ENCODE measurements at places on chromosomes 7 and 10. TPM values are rescaled to one million over a fixed set of nuclear protein-coding genes. Genes with fewer than 3 reads are reported as not detected.

CHAT gene
- total RNA-seq: not detected

HACD1 gene
- total RNA-seq: 17.4 TPM

DYNC1I1 gene
- 2.2 TPM for total RNA-seq

BAZ1B gene
- total RNA-seq: 57.2 TPM

ANKRD22 gene
- total RNA-seq: not detected

SFRP5 gene
- total RNA-seq: not detected

GRCh38 chr10:70563230-70563629, 39.3 kb downstream of the PRF1 start:
- DNase-seq: no peak

DNA sequence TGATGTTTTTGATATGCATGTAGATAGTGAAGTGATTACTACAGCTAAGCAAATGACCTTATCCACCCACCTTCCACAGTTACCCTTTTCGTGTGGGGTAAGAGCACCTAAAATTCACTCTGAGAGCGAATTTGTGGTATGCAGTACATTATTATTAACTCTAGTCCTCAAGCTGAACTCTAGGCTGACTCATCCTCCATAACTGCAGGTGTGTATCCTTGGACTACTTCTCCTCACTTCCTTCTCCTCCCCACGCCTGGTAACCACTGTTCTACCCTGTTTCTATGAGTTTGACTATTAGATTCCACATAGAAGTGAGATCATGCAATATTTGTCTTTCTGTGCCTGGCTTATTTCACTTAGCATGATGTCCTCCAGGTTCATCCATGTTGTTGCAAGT, 484.6 kb downstream of the GATA3 start:
- no peak for DNase-seq

DNA sequence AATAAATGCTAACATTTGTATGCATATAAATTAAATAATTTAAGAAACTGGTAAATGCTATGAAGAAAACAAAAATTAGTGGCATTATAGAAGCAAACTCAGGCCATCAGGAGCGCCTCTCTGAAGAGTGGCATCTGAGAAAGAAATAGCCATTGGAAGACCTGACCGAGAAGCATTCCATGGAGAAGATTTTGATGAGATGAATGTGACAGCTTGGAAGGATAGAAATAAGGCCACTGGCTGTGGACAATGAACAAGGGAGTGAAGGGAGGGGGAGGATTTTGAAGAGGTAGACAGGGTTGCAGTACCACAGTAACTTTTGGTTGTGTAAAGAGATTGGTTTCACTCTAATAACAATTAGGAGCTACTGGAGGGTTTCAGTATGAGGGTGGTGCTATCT, 436.7 kb downstream of the CCSER2 start:
- DNase-seq: no peak

- no peak for DNase-seq
Observed at GRCh38 chr7:74256491-74257408, 2.6 kb upstream of the RFC2 start.

DNA sequence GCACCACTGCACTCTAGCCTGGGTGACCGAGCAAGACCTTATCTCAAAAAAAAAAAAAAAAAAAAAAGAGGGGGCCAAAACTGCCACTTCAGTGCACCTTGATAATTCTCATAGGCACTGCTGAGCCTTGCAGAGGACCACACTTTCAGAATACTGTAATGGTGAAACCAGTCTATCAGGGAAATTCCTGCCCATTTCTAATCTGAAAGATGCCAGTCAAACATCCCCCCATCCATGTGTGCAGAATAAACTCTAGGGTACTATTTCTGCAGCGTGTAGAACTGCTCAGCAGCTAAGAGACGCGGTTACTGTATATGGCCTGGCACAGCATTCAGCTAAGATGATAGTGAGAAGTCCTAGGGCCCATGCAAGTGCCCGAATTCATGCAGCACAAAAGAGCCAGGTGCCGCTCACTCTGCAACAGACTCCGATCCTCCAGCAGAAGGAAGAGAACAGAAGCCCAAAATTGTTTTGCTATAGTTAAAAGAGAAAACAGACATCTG, 286.8 kb upstream of the KLF14 start:
- DNase-seq: no peak

DNA sequence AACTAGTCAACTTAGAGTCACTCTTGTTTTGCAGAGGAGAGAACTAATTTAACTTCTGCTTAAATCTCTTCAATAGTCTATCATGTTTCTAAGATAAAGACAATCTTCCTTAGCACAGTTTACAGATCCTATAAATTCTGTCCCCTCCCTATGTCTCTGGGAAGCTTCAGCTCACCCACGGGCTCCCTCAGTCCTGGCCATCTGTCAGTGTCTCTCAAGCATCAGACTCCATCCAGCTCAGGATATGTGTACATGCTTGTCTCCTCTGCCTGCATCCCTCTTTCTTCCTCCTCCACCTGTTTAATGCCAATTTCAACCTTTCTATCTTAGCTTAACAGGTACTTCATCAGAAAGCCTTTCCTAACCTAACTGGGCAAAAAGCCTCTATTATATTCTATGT, 177.1 kb upstream of the PTER start:
- no peak for DNase-seq

DNA sequence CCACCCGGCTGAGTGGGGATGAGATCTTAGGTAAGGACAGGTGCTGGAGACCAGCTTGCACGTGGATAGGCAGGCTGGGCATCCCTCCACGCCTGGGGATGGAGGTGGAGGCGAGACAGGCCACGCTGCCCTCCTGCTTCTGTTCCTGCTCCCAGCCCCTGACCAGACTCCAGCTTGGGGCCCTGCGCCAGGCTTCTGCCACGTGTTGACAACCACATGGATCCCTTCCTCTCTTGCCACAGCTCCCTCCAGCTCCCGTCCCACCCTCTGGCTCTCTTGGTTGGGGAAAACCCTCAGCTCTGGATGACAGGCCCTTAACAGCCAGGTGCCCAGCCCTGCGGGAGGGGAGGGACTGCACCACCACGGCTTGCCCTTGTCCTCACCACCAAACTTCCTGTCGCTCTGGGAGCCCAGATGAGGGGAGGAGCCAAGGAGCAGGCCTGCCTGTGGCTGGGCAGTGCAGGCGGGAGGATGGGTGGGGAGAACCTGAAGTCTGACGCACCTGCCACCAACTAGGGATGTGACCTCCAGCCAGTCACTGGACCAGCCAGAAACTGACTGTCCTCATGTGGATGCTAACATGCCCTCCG, 36.0 kb downstream of the KCNH2 start:
- no peak for DNase-seq

DNA sequence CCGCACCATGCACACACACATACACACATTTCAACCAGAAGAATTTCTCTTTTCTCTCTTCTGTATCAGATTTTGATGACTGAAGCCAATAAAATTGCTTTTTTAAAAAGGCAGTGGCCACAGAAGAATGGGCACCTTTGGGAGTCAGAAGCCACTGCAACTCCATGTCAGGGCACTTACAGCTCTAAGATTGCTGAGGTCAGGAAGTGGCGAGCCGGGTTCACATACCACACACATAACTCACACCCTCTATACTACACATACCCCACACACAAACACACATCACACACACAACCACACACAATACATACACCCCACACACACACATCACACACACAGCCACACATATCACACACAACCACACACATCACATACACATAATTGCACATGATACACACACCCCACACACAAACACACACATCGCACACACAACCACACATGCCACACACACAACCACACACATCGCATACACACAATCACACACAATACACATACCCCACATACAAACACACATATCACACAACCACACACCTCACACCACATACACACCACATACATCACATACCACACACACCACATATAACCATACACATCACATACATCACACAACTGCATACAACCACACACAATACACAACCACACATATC, 31.2 kb downstream of the GPRIN2 start:
- no peak for DNase-seq

GRCh38 chr7:40882071-40882658, 747.4 kb downstream of the SUGCT start:
- no peak for DNase-seq

DNA sequence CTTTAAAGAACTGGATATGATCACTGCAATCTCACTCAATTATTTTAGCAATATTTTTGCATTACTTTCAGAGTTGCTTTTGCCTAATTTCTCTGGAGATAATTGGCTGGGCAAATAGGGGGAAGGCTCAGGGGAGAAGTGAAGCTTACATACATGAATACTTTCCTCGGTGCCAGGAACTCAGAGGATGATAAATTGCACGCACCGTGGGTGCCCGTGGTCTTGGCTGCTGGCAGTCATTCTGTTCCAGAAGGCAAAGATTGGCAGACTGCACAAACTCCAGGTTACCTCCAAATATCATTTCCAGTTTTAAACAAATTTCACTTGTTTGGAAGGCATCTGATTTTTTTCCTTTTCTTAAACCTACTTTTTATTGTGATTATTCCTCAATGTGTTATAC, 197.8 kb upstream of the TMEM72 start:
- no peak for DNase-seq

- no peak for DNase-seq
Observed at GRCh38 chr10:112799726-112800510, 150.1 kb upstream of the TCF7L2 start.

DNA sequence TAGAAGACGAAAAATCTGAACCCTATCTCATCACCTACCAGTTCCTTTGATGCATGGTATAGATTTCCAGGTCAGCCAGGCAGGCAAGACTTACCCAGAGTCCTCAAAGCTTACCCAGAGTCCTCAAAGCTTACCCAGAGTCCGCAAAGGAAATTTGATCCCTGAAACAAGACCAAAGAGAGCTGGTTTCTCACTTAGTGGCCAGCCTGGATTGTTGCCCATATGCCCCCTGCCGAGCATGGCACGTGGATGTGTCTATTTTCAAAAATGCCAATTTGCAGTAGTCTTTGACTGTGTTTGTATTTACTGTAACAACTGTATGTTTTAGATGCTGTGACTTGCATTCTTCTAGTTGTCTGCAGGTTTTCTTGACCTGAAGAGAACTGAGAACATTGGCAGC, 120.2 kb upstream of the STARD3NL start:
- DNase-seq: no peak

DNA sequence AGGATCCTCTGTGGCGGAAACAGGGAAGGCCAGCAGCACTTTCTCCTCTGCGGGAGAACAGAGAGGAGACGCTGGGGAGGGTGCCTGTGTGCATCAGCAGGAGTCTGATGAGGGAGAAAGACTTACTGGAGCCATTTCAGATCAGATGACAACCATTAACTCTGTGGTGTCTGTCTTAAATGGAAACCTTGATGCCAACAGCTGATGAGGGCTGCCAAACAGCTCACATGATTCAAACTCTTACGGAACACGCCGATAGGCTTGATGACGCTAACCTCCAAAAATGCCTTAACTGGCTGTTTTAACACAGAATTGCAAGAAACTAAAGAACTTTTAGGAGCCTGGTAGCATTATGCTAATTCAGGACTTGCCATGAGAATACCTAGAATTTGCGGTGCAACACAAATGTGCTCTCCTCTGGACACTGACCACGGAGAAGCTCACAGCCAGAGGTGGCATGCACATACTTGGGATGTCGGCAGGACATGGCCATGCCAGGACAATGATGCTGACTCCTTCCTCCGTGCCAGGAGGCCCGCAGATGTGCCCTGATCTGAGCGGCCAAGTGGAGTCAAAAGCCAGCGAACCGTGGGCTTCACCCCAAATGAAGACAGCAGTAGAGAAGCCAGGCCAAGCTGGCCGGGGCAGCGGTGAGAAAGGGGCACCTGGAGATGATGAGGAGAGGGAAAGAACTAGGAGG, 154.9 kb downstream of the ZMYND11 start:
- DNase-seq: no peak

GRCh38 chr7:108059526-108059925, 56.6 kb upstream of the LAMB1 start:
- no peak for DNase-seq

DNA sequence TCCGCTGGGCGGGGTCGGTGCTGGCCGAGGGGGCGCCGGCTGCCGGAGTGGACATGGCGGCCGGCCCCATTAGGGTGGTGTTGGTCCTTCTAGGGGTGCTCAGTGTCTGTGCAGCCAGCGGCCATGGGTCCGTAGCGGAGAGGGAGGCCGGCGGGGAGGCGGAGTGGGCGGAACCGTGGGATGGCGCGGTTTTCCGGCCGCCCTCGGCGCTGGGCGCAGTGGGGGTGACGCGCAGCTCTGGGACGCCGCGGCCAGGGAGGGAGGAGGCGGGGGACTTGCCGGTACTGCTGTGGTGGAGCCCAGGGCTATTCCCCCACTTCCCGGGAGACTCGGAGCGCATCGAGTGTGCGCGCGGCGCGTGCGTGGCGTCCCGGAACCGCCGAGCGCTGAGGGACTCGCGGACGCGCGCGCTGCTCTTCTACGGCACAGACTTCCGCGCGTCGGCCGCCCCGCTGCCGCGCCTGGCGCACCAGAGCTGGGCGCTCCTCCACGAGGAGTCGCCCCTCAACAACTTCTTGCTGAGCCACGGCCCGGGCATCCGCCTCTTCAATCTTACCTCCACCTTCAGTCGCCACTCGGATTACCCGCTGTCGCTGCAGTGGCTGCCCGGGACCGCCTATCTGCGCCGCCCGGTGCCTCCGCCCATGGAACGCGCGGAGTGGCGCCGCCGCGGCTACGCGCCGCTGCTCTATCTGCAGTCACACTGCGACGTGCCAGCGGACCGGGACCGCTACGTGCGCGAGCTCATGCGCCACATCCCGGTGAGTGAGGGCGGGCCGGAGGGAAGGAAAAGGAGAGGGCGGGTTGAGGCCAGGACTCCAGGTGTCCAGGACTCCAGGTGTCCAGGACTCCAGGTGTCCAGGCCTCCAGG, 9.3 kb upstream of the CHCHD1 start:
- no peak for DNase-seq

DNA sequence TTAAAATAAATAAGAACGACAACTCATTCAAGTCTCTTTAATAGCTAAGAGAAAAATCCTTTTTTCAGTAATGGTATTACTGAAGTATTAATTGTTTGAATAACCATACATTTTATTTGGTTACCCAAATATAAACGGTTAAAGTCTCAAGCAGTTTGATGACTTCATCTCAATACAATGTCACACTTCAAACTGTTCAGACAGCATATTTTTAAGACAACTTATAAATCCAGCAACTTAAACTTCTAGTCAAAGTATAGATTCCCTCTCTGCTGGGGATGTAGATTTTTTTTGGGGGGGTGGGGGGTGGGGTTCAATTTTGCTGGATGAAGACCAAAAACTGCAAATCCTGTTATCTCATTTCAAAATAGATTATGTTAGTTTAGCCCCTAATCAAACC, 42.0 kb downstream of the GNA12 start:
- DNase-seq: no peak

- no peak for DNase-seq
Observed at GRCh38 chr7:55030314-55030713, 11.5 kb downstream of the EGFR start.

Measured in glomerular endothelial cell (primary cell).